CD4-positive, alpha-beta memory T cell (primary cell): ENCODE measurements at places on chromosomes 13 and 19. TPM values are rescaled to one million over a fixed set of nuclear protein-coding genes. Genes with fewer than 3 reads are reported as not detected.

GRCh38 chr13:45781553-45782326, 69.8 kb downstream of the SIAH3 start:
- H3K4me1 ChIP-seq, result no peaks in the 10 kb centered on the region
- no peak overlapping the region for H3K4me3 ChIP-seq
- H3K27me3 ChIP-seq, result no peaks in the 10 kb centered on the region
- H3K27ac ChIP-seq, result no peak overlapping the region
- H3K36me3 ChIP-seq, result no peaks in the 10 kb centered on the region

DNA sequence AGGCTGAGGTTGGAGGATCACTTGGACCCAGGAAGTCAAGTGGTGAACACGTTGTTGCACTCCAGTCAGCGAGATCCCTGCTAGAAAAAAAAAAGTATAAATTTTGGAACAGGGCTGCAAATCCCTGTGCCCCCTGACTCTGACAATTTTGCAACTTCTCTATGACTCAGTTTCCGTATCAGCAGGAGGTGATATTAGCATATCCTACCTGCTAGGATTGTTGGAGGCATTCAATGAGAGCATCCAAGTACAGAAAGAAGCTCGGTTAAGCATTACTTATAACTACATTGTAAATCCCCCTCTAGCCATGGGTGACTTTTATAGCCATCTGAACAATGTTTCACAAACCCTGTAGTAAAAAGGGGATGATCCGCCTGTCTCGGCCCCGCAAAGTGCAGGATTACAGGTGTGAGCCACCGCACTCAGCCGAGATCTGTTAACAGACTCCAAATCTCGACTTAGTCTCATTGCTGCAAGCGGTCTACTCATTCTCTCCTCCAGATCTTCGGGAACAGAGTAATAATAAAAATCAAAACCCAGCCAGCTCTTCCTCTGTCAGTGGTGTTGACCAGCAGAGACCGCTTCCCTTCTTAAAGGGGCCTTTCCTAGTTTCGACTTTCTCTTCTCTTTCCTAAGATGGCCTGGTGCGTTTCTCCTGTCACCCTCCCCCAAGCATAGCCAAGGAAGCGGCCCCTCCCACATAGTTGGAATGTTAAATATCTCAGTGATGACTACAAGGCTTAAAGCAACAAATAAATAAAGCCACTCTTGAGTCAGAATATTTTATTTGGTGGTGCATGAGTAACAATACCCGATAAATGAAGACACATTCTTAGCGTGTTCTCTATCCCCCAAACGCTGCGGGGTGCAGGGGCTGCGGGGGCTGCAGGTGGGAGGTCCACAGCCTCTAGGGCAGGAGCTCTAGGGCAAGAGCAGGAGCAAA, 10.3 kb upstream of the BICRA start:
- no peak overlapping the region for H3K27ac ChIP-seq
- peaks cover 20% of the 10 kb centered on the region for H3K4me1 ChIP-seq
- H3K27me3 ChIP-seq, result no peaks in the 10 kb centered on the region
- no peak for DNase-seq
- no peaks in the 10 kb centered on the region for H3K36me3 ChIP-seq
- H3K4me3 ChIP-seq, result no peak overlapping the region

The PSG6 gene
- not detected for polyA plus RNA-seq

The FOSB gene
- 17.1 TPM for polyA plus RNA-seq

- peaks cover 10% of the 10 kb centered on the region for H3K4me1 ChIP-seq
- peak; percentile 17 for DNase-seq
- H3K27me3 ChIP-seq, result no peaks in the 10 kb centered on the region
- H3K27ac ChIP-seq, result no peak overlapping the region
Observed at GRCh38 chr13:101706651-101707050, 254.2 kb downstream of the ITGBL1 start.

GRCh38 chr13:41823476-41823875, 137.4 kb downstream of the VWA8 start:
- no peak overlapping the region for H3K4me3 ChIP-seq
- peaks cover 5% of the 10 kb centered on the region for H3K36me3 ChIP-seq
- no peaks in the 10 kb centered on the region for H3K4me1 ChIP-seq
- no peak for DNase-seq

The SEMA6B gene
- not detected for polyA plus RNA-seq

GRCh38 chr19:34661357-34661756, 15.6 kb downstream of the SCGB2B2 start:
- peaks cover 12% of the 10 kb centered on the region for H3K4me1 ChIP-seq
- no peak for DNase-seq
- no peaks in the 10 kb centered on the region for H3K36me3 ChIP-seq
- H3K27me3 ChIP-seq, result no peaks in the 10 kb centered on the region
- no peak overlapping the region for H3K4me3 ChIP-seq

The SPACA4 gene
- not detected for polyA plus RNA-seq

DNA sequence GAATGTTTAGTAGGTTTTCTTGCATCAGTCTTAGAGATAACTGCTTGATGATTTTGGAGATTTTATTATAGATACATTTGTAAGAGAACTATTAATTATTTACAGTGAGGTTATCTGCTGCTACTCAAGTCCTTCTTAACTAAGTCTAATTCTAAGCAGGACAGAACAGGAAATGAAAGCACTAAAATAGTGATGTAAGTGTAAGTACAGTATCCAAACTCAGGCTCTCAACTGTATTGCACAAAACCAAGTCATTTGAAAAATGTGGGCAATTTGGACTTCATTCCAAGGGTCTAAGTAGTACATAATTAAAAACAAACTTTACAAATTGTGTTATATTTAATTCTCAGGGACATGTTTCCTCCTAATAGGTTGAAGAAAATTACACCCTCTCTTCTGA, 417.1 kb downstream of the ITGBL1 start:
- no peak for DNase-seq
- no peaks in the 10 kb centered on the region for H3K4me1 ChIP-seq
- H3K27me3 ChIP-seq, result no peaks in the 10 kb centered on the region
- H3K4me3 ChIP-seq, result no peak overlapping the region

DNA sequence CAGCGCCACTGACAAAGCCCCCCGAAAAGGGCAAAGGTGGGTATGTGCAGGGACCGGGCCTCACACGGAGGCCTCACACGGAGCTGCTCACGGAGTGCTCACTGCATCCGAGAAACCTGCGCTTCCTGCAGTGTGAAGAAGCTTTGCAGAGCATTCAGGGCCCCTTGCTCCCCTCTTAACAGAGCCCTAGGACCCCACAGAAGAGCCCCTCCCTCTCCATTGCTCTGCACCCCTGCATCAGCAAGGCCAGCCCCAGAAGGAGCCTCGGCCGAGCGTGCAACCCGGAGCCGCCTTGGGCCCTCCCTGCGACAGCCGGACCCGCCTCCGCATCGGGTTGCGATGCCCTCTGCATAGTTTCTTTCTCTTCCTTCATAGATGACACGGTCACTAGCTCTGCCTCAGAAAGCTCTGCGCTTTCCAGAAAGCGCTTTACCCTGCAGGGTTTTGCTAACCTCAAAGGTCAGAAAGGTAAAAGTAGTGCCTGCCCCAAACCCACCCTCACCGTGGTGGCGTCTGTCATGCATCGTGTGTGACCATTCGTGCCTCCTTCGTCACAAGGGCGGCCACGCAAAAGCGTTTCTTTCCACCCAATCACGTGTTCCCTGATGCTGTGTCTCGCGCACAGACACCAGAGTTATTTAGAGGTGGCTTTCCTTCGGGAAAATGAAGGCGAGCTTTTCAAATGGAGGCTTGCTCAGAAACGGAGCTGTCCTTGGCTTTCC, 15.7 kb upstream of the F7 start:
- DNase-seq, result no peak
- no peaks in the 10 kb centered on the region for H3K36me3 ChIP-seq
- no peak overlapping the region for H3K27ac ChIP-seq
- H3K4me1 ChIP-seq, result no peaks in the 10 kb centered on the region
- H3K4me3 ChIP-seq, result no peak overlapping the region

- no peak for DNase-seq
- no peaks in the 10 kb centered on the region for H3K36me3 ChIP-seq
- no peak overlapping the region for H3K4me3 ChIP-seq
- peaks cover 12% of the 10 kb centered on the region for H3K27me3 ChIP-seq
- no peaks in the 10 kb centered on the region for H3K4me1 ChIP-seq
- H3K27ac ChIP-seq, result no peak overlapping the region
Observed at GRCh38 chr13:113766035-113766800, 7.2 kb downstream of the TMEM255B start.
